ENCODE measurements at places on chromosomes 6 and 20. TPM values are rescaled to one million over a fixed set of nuclear protein-coding genes. Genes with fewer than 3 reads are reported as not detected.

NOX3 gene
- polyA plus RNA-seq, result 2.4 TPM

PPIL6 gene
- 18.1 TPM for polyA plus RNA-seq

LY6G6C gene
- not detected for polyA plus RNA-seq

CST4 gene
- not detected for polyA plus RNA-seq

KIAA0408 gene
- 258 TPM for polyA plus RNA-seq

MYH7B gene
- polyA plus RNA-seq, result 2.0 TPM

TFAP2B gene
- polyA plus RNA-seq, result 0.35 TPM

ZSCAN31 gene
- polyA plus RNA-seq, result 2.4 TPM

WFDC5 gene
- not detected for polyA plus RNA-seq

CALHM5 gene
- polyA plus RNA-seq, result not detected

CNBD2 gene
- polyA plus RNA-seq, result 0.91 TPM

GABBR1 gene
- 389 TPM for polyA plus RNA-seq

SALL4 gene
- not detected for polyA plus RNA-seq

RAB44 gene
- polyA plus RNA-seq, result not detected

HAO1 gene
- not detected for polyA plus RNA-seq

EDN3 gene
- polyA plus RNA-seq, result not detected

PAK5 gene
- polyA plus RNA-seq, result 8.4 TPM

CCDC170 gene
- 1.3 TPM for polyA plus RNA-seq

TMEM14C gene
- 226 TPM for polyA plus RNA-seq

ADGRF5 gene
- polyA plus RNA-seq, result not detected

BLTP3A gene
- polyA plus RNA-seq, result 3.5 TPM

FAM83B gene
- not detected for polyA plus RNA-seq

ENPP3 gene
- polyA plus RNA-seq, result not detected

BANF2 gene
- polyA plus RNA-seq, result 21.1 TPM

CGA gene
- polyA plus RNA-seq, result not detected

NMBR gene
- 1.1 TPM for polyA plus RNA-seq

OR2J3 gene
- not detected for polyA plus RNA-seq

METTL24 gene
- not detected for polyA plus RNA-seq

CDYL gene
- 3.8 TPM for polyA plus RNA-seq
